ENCODE measurements at places on chromosomes 6 and 20.
A peak's percentile ranks its signal among the peaks of the same experiment; 100 is the strongest.

GRCh38 chr6:43325876-43326275 is 17.2 kb upstream of the CRIP3 start:
- DNase-seq = no peak

GRCh38 chr20:17940224-17940971 is 28.2 kb downstream of the SNX5 start:
- no peak for DNase-seq

GRCh38 chr20:53844259-53844658 is 226.1 kb downstream of the BCAS1 start:
- DNase-seq = no peak

- DNase-seq = no peak
These were observed 6.8 kb downstream of the SLC17A9 start for GRCh38 chr20:62959101-62959971.

DNA sequence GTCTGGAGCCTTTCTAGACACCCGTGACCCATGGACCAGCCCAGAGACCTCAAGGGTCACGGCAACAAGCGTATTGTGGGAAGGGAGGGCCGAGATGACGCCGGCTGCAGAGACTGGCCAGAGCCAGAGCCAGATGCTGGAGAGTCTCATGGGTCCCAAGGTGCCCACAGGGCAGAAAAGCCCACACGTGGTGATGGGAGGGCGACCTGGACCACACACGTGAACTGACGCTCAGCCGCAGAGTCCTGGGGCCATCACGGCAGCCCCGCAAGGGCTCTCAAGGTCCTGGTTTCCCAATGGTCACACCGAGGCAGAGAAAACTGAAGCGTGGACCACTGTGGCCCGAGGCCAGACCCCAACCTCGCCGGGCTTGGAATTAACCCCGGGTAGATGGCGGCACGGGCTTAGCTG is 92.6 kb downstream of the YTHDF1 start:
- DNase-seq = no peak

- no peak for DNase-seq
These were observed 13.3 kb downstream of the ZSCAN31 start for GRCh38 chr6:28322661-28323060.

GRCh38 chr6:149925974-149926777 is 3.3 kb upstream of the RAET1G start:
- DNase-seq = peak; percentile 68

GRCh38 chr6:3535033-3535775 is 78.4 kb upstream of the SLC22A23 start:
- DNase-seq = no peak

DNA sequence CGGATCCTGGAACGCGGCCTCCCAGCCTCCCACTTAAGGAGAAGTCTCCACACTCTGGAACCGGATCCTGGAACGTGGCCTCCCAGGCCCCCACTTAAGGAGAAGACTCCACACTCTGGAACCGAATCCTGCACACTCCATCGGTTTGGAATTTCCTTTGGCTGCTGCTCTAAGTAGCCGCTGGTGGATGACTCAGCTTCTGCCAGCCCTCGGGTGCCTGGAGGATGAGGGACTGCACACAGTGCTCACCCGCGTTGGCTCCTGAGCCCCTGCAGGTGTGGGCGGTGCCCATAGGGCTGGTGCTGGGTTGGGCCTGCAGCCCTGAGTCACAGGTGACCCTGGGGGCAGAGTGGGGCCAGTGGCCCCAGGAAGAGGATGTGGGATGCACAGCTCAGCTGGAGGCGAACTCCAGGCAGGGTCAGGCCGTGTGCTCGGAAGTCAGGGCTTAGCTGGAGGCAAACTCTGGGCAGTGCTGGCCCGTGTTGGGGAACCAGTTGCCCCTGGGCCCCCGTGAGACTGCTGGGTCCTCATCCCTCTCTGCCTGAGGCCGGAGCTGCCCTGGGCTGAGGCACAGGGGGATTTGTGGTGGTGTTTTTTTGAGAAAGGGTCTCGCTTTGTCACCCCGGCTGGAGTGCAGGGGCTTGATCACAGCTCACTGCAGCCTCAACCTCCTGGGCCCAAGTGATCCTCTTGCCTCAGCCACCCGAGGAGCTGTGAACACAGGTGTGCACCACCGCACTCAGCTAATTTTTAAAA is 13.9 kb upstream of the TNFRSF6B start:
- peak; percentile 97 for DNase-seq

DNA sequence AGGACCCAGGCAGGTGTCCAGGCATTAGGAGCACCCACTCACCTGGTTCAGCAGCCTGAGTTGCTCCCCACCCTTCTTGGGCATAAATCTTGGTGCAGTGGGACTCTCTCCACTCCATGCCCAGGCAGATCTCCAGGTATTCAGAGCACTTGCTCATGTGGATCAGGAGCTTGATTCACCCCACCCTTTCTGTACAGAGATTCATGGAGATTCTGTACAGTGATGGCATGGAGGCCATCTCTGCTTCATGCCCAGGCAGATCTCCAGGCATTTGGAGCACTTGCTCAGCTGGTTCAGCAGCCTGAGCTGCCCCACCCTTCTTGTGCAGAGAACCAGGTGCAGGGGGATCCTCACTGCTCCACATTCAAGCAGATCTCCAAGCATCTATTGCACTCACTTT is 44.1 kb downstream of the BEND6 start:
- no peak for DNase-seq

DNA sequence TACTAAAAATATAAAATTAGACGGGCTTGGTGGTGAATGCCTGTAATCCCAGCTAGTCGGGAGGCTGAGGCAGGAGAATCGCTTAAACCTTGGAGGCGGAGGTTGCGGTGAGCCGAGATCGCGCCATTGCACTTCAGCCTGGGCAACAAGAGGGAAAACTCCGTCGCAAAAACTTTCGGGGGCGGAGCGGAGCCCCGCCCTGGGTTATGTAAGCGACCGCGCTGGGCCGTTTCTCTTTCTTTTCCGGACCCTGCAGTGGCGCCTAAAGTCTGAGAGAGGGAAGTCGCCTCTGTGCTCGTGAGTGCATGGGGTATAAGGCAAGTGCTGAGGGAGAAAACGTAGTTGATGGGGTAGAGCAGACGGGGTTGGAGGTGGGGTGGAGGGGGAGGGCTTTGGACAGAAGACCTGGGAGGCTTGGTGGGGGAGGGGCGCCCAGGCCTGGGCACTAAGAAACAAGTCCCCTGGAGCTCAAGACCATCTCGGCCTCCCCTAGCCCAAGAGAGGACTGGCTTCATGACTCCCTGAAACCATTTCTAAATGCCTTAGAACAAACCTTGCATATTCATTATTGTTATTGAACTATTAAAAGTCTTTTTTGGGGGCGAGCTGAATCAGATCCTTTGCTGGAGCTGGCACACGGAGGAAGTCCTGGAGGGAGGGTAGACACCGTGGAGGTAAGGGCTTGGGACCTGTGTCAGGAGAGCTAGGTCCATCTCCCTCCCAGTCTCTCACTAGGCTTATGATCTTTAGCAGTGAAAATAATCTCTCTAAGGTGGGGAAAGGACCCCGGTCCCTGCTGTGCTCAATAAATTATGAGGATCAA is 2.7 kb upstream of the MICA start:
- DNase-seq = peak; percentile 61

GRCh38 chr6:92195796-92196195 is 1223.6 kb downstream of the EPHA7 start:
- no peak for DNase-seq

DNA sequence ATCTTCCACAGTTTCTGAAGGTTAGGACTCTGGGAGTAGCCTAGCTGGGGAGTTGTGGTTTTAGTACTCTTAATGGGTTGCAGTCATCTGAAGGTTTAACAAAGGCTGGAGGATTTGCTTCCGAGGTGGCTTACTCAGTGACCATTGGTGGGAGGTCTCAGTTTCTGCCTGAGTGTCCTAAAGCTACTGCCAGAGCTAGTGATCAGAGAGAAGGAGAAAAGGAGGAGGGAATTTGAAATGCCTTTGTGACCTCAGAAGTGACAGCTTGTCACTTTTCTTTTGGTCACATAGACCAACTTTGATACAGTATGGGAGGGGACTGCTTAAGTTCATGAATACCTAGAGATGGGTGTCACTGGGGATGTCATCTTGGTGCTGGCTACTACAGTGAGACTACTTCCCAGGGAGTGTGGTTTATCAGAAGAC is 41.3 kb downstream of the NCOA3 start:
- DNase-seq = peak; percentile 26

DNA sequence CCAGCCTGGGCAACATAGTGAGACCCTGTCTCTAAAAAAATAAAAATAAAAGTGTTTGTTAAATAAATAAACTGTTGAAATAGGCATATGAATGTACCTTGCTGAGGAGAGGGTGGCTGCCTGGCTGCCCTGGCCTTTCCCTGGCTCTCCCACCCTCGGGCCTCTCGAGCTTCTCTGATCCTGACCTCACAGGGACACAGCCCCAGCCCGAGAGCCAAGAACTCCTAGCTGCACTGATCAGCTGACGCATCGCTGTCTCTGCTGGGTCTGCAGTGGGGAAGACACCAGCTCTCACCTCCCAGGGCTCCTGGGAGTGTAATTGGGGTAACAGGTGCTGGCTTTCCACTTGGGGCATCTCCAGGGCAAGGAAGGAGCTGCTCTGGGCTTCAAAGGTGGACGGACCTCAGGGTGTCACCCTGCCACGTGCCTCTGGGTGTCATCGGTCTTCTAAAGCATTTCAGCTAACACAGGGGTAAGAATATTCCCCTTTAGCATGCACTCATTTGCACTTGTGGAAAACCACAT is 6.9 kb downstream of the TCF15 start:
- no peak for DNase-seq

GRCh38 chr6:3269281-3269975 is 10.7 kb downstream of the PSMG4 start:
- DNase-seq = no peak

GRCh38 chr6:19297880-19298279 is 539.3 kb upstream of the ID4 start:
- DNase-seq = no peak

DNA sequence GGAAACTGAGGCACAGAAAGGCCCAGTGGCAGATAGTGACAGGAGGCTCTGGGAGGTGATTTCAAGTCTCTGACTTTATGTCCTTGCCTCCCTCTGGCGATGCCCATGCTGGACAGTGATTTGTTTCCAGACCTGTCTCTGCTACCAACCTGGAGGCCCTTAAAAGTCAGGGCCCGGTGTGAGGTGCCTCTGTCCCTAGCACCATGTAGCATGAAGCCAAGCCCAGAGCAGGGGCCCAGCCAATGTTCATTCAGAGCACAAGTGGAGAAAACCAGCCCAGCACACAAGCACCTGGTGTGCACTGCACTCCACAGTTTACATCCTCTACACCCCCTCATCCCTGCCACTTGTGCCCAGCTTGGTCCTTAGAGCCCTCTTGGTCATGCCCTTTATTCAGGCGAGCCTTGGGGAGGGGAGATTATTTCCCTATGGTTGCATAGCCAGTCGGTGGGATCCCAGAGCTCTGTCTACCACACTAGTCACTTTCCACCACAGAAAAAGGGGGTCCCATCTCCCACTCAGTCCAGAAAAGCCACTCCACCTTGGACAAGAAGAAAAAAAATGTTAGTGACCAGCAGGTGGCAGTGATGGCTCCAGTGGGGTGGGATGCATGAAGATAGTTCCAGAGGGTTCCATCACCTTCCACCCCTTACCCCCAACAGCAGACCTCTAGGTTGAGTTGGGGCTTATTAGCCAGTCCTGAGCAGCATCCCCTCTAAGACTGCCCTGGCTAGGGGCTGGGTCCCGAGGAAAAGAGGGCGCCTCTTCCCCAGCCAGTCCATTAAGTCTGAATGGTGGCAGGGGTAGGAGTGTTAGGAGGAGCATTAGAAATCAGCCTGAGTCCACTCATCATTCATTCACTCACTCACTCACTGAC is 30.9 kb downstream of the KIAA1755 start:
- no peak for DNase-seq

DNA sequence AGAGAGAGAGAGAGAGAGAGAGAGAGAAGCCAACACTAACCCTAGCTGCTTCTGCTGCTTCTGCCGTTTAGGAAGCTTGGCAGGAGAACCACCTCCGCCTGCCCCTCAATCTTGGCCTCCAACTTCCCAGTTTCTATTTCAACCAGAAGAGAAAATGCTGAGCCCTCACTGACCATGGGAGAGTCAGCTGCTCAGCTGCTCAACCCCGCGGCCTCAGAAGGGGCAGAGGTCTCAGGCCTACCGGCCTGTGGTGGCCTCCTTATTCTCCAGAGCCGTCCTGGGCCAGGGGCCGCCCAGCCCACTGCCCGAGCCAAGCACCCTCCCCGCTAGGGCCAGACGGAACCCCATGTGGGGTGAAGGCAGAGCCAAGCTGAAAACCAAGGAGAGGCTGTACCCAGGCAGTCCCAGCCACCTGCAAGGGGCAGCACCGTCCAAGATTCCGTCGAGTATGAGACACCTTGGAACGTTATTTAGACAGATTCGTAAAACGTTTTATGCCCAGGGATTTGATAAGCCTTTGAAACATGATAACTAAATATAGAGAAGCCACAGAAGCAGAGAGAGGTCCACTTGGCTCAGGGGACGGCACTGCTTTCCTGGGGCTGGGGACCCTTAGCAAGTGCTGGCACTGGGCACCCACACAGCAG is 116.6 kb downstream of the DLL1 start:
- no peak for DNase-seq

GRCh38 chr6:158815379-158815724 is 3.8 kb downstream of the EZR start:
- DNase-seq = no peak

GRCh38 chr6:110432285-110432900 is 17.0 kb upstream of the DDO start:
- no peak for DNase-seq

DNA sequence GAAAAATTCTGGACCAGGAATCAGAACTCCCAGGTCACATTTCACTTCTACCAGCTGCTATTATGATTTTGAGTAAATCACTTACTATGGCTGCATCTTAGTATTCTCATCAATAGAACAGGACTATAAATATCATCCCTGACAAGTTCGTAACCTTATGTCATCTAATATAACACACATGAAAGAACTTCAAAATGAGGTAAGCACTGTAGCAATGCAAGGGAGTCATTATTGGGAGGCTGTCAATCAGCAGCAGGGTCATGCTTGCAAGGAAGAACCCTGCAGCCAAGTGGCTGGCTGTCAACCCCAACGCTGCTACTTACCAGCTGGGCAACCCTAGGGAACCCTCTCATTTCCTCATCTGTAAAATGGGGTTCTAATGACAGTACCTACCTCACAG is 123.3 kb upstream of the B3GAT2 start:
- no peak for DNase-seq

All from AG10803 (cell line).